ENCODE measurements at places on chromosomes 11 and 22.
A peak's percentile ranks its signal among the peaks of the same experiment; 100 is the strongest.

DNA sequence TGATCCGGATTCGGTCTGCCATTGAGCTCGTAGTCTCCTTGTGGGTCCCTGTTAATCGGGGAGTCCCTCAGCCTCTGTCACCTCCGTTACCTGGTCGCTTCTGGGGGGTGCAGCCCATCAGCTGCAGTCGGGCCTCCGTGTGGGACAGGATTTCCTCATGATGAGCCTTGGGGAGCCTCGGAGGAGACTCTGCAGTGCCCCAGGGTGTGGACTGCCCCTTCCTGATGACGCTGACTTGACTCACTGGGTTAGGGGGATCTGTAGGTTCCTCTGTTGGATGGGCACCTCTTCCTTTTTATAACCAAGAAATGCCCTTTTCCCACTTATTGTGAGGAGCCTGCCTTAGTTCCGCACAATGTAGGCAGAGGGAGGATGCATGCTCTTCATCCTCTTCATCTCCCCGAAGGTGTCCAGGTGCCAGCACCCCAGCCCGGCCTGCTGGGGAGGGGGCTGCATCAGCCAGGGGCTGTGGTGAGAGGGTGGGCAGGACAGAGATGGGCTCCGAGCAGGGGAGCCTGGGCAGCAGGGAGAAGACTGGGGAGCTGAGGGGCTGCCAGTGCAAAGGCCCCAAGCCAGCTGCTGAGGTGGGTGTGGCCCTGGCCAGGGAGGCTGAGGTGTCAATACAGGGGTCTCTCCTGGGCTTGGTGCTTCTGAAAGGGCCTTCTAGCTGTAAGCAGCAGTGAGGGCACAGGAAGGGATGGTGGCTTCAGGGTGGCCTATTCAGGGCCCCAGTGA, 13.5 kb upstream of the TTLL8 start:
- DNase-seq = no peak

GRCh38 chr11:113474362-113475159, 637 bp downstream of the DRD2 start:
- no peak for DNase-seq

- peak; percentile 85 for DNase-seq
These were observed 109.9 kb downstream of the MICAL2 start for GRCh38 chr11:12220305-12220704.

- no peak for DNase-seq
These were observed 368.7 kb upstream of the TENM4 start for GRCh38 chr11:79809487-79809886.

DNA sequence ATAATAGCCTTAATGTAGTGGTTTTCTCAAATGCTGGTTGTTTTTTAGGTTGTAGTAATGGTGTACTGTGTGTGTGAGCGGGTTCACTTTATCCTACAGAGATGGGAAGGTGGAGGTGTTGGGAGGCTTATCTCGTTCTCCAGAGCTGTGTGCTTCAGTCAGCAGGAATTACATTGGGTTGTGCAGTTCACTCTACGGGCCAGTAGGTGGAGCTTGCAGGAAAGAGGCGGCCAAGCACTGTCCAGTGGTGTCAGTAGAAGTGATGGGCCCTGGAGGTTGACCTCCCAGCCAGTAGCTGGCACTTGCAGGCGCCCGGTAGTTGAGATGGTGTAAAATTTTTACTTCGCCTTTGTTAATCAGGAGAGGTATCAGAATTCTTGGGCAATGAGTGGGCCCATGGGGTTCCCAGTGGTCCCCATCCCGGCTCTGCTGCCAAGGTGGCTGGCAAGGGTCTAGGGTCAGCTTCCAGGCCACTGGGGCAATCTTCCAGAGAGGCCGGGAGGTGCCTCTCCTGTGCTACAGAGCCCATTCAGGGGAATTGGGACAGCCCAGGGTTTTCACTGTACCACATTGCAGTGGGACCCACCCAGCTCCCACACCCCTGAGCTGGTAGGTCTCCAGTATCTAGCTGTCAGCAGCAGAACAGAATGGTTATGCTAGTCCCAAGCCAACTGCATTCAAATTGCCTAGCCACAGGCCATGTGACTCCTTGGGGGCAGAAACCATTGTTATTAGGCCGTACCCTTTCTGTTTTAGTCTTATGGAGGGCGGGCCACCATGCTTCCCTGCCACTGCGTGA, 43.9 kb downstream of the BIRC2 start:
- DNase-seq = no peak

GRCh38 chr22:34414467-34415440, 494.5 kb upstream of the LARGE1 start:
- DNase-seq = no peak

- DNase-seq = no peak
These were observed 292.8 kb upstream of the SYN3 start for GRCh38 chr22:33350961-33351360.

- no peak for DNase-seq
These were observed 791.7 kb downstream of the BRD1 start for GRCh38 chr22:49035818-49036457.

DNA sequence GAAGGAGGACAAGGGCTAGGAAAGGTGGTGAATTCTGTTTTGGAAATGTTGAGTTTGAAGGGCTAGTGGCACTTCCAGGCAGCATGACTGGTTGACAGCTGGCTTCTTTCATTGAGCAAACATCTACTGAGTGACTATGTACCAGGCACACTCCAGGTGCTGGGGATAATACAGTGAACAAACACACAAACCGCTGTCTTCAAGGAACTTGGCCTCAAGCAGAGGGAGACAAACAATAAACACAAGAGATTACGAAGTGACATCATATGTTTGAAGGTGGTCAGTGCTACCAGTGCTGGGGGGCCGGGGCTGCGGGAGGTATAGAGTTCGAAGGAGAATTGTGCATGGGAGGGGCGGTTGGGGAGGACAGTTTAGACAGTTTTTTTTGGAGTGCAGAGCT, 197.0 kb upstream of the SORL1-AS1 start:
- no peak for DNase-seq

DNA sequence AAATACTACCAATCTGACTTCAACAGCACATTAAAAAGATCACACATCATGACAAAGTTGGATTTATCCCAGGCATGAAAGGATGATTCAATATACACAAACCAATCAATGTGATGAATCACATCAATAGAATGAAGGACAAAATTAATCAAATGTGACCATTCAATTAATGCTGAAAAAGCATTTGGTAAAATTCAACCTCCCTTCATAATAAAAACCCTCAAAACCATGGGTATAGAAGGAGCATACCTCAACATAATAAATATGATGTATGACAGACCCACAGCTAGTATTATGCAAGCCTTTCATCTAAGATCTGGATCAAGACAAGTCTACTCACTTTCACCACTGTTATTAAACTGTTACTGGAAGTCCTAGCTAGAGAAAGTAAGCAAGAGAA, 921.7 kb upstream of the RAG2 start:
- DNase-seq = no peak

DNA sequence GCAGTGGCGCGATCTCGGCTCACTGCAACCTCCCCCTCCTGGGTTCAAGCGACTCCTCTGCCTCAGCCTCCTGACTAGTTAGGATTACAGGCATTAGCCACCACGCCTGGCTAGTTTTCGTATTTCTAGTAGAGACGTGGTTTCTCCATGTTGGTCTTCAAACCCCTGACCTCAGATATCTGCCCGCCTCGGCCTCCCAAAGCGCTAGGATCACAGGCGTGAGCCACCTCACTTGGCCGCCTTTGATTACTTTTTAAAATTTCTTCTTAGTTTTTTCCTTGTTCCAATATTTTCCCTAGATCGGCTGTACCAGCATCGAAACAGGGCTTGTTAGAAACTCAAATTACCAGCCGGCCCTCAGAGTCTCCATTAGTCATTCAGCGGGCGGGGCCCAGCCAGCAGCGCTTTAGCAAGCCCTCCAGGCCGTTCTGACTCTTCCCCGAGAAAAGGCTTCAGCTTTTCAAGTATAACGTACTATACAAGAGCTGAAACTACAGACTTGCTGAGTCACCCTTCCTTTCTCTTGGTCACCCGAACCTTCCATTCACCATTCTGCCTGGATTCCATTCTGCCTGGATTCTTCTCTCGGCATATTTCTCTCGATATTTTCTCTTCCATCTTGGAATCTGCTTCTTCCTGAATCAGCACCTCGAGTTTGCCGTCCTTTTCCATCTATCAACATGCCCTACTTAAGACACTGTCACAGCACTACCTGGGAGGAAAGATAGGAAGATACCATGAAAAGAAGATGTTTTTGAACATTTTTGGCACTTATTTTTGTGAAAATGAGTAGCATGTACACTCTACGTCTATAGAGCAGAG, 6.7 kb upstream of the CAPRIN1 start:
- no peak for DNase-seq

DNA sequence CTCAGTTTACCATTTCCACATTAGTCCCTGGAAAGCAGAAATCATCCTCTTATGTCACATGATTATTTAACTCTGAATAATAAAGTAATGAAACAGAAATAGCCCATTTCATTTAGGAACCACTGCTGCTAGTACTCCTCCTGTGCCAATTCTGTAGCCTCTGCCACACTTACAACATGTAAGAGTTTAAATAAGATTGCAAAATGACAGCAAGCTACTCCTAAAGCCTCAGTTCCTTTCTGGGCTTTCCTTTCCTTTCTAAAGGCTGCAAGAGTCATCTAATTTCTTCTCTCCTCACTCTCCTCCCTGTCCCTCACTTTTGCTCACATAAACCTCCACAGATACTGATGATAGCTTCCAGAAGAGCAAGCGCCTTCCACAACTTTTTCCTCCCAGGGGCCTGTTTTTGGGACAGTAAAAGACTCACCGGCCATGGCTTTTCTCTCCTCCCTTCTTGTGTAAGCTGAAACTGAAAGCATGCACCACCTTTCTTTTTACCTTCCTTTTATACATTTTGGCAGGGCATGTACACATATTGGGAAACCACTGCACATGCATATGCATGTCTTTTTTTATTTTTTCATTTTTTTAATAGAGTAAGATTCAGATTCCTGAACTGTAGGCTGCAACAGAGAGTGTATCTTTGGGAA, 38.5 kb downstream of the CARD18 start:
- no peak for DNase-seq

DNA sequence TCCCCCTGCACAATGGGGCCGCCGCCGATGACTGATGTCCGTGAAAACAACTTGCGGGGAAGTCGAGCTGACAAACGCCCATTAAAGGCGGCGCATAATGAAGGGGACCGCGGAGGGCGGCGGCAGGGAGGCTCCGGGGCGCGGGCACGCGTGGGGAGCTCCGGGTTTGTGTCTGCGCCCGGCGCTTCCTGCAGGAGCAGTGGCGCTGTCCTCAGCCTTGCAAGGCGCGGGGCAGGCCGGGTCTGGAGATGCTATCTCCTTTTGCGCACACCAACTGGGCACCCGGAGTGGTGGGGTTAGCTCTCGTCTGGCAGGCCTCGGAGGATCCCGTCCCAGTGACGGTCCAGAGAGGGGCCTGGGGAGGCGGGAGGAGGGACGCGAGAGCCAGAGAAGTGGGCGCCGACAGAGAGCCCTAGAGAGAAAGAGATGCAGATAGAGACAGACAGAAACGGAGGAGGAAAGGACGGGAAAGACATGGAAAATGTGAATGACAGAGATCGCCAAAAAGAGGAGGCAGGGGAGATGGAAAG, 390 bp upstream of the FGF3 start:
- DNase-seq = no peak

GRCh38 chr11:47020793-47021526, 84.4 kb downstream of the CSTPP1 start:
- DNase-seq = no peak

- DNase-seq = no peak
These were observed 7.9 kb downstream of the RELT start for GRCh38 chr11:73384125-73384441.

DNA sequence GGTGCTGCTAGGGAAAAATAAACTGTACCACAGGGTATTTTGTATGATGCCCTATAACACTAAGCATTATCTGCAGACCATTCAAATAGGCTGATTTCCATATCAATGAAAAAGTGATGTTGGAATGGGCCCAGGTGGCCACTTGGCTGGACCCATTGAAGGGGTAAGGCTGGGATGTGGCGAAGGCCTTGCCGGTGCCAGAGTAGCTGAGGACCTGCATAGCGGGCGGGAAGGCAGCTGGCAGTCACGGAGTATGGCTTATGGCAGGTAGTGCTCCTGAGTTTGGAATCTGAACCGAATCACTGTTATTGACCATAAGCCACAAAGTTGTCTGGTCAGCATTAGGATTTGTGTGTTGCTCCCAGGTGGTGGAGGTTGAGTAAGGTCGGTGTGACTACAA, 131.0 kb downstream of the MICAL2 start:
- no peak for DNase-seq

GRCh38 chr22:22720201-22720723, 75.8 kb downstream of the GGTLC2 start:
- DNase-seq = no peak

DNA sequence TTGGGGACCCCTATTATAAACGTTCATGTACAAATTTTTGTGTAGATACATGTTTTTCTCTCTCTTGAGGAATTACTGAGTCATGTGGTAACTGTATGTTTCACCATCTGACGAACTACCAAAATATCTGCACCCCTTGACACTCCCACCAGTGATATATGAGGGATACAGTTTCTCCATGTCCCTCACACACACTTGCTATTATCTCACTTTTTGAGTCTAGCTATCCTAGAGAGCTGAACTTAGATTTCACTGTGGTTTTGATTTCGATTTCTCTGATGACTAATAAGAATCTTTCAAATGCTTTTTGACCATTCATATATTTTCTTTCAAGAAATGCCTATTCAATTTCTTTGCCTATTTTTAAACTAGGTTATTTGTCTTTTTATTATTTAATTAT, 200.2 kb downstream of the PGR start:
- DNase-seq = no peak

Measured in right atrium auricular region (tissue), 2 donors.